ENCODE measurements at places on chromosomes 12 and 14.

GRCh38 chr14:67971627-67972625 lies 152.3 kb downstream of the RAD51B start:
- DNase-seq = peak; percentile 86

GRCh38 chr14:104877806-104878550 lies 12.9 kb downstream of the CEP170B start:
- no peak for DNase-seq

DNA sequence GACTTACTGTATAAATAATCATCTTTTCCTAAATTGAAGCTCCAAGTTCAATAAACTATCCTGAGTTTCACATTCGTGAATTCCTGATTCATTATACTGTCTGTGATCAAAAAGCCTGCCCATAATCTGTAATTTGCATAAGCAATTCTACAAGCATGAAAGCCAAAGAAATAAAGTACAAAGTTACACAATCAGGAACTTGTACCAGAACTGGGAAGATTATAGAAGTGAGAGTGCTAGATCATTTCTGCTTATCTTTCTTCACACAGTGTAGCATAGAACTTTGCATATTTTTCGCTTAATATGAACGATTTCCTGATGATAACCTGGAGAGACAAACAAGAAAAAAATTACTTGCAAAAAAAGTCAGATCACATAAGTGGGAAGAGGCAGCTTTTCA lies 308.2 kb downstream of the C12orf50 start:
- DNase-seq = no peak

DNA sequence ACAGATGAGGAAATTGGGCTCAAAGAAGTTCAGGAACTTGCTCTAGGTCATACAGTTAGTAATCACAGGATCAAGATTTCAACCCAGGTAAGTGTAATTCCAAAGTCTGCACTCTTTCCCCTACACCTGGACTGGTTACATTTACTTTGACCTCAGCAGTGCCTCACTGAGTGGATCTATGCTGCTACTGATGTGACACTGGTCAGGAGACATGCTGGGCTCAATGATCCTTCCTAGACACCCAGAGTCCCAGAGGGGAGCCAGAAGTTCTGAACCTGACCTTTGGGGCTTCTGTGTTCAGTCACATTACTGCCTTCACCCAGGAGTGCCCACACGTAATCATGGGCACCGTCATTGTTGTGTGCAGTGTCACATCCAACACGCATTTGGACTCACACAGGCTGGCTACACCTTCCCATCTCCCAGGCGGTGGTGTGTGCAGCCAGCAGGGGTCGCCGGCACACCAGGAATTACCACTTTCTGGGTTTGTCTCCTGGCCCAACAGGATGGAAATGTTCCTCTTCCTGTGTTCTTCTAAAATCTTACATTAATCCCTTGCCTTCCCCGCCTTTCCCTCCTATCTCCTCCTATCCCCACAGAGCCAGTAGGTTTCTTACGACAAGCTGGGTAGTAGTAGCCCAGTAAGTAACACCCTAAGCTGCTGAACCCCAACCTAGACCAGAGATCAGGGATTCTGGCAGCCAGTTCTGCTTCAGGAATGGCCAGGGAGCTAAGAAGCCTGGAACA lies 25.6 kb downstream of the CALCOCO1 start:
- DNase-seq = peak; percentile 78

GRCh38 chr14:34718750-34719304 lies 4.4 kb upstream of the CFL2 start:
- DNase-seq = no peak

GRCh38 chr14:104240434-104241157 lies 102.2 kb downstream of the KIF26A start:
- no peak for DNase-seq

DNA sequence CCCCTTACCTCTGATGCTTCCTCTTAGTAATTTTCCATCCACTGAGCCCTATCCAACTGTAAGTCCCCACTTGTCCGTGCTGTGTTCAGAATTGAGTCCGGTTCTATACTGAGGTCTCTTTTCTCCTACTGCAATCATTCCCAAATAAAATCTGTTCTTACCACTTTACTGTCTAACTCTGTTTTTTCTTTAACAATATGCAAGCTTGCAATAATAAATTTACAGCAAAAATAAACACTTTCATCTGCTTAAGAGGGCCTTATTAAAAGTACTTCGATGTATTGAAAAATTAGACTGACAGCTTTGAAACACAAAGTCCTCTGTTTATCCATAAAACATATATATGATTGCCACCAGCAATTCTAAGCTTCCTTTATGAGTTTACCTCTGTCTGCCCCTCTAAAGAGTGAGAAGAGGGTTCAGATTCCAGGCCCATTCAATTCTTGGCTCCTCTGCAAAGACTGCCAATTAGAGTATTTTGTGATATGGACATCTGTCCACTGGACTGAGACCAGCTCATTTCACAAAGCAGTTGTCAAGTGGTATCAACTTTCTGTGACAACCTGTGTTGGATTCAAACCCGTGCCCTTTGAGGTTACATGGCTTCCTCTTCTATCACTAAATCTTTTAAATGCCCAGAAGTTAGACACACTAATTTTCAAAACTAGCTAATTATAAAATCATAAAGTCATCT lies 39.9 kb upstream of the G2E3 start:
- DNase-seq = no peak

DNA sequence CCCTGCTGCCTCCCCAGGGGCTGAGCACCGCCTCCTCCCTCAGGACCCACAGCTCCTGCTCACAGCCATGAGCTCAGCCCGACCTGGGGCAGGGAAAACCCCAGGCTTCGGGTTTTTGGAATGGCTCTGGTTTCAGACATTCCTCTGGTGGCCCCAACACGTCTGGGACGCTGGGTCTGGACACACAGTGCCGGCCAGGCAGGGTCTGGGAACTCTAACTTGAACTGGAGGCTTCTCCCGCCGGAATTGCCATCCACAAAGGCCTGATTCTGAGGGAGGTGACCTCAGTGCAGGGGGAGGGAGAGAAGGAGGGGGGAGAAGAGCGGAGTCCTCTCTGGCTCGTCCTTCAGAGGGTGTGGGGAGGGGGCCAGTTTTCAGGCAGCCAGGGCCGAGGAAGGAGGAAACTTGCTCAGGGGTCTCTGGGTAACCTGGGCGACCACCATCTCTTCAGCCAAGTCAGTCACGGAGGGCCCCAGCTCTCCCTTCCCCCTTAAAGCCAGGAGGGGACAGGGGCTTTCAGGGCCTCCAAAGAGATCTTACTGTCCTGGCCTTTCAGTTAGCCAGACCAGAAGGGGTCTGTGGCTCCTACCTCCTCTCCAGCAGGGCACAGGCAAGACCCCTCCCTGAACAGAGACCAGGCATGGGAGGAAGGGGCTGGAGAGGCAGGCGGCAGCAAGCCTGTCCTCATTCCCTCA lies 19.4 kb downstream of the NCKAP5L start:
- no peak for DNase-seq

GRCh38 chr14:51776102-51776894 lies 84.1 kb upstream of the GNG2 start:
- DNase-seq = peak; percentile 65

GRCh38 chr14:58787592-58787991 lies 149.8 kb downstream of the DACT1 start:
- no peak for DNase-seq

DNA sequence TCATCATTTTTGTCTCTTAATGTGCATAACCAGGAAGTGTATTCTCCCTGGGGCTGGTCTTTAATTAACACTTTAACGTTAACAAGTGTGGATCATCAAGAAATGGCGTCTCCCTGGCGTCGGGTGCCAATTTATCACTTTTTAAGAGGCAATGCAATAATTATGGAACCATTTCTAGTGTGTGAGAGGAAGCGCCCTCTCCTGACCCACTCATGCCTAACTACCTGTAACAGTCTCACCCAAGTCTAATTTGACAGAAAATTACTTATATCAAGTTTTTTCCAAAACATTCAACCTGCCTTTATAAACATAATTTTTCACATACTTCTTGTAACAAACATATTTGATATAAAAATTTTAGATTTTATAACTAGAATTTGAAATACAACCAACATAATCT lies 905.3 kb upstream of the MDGA2 start:
- DNase-seq = no peak

- DNase-seq = no peak
Measured at GRCh38 chr12:130835011-130835410, 4.0 kb downstream of the STX2 start.

DNA sequence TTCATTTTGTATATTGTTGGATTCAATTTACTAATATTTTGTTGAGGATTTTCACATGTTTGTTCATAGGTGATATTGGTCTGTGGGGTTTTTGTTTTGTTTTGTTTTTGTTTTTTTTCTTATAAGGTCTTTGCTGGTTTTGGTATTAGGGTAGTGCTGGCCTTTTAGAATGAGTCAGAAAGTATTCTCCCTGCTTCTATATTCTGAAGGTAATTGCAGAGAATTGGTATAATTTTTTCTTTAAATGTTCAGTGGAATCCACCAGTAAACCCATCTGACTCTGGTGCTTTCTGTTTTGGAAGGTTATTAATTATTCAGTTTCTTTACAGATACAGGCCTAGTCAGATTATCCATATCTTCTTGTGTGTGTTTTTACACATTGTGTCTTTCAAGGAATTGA lies 8.9 kb downstream of the TOGARAM1 start:
- DNase-seq = no peak

- DNase-seq = peak; percentile 28
Measured at GRCh38 chr14:24377657-24378056, 9.7 kb downstream of the NFATC4 start.

GRCh38 chr14:71181215-71182003 lies 274.1 kb downstream of the PCNX1 start:
- DNase-seq = peak; percentile 51

- DNase-seq = no peak
Measured at GRCh38 chr12:126830778-126831680, 1435.9 kb upstream of the TMEM132C start.

DNA sequence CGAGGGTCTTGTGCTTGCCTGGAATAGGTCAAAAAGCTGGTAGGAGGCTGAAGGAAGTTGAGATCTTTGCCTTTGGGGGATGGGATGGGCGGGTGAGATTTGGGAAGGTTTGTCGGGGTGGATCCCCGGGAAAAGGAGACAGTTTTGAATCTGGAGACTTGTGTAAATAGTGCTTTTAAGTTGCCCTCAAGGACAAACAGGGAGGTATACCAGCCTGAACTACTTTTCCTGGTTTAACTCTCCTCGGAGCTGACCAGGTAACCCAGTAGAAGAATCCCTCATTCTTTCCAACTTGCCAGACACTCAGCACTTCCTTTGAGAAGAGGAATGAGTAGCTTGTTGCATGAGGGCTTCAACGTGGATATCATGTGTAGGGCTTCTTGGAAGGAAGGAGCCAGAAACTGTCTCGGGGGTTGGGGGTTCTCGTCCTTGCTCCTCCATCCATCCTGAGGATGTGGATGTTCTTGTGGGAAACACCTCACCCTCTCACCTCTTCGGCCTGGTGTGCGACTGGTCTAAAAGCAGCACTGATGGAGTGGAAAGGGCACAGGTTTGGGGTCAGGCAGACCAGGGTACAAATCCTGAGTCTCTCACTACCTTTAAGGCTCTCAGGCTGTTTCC lies 1.9 kb downstream of the TEAD4 start:
- peak; percentile 5 for DNase-seq

DNA sequence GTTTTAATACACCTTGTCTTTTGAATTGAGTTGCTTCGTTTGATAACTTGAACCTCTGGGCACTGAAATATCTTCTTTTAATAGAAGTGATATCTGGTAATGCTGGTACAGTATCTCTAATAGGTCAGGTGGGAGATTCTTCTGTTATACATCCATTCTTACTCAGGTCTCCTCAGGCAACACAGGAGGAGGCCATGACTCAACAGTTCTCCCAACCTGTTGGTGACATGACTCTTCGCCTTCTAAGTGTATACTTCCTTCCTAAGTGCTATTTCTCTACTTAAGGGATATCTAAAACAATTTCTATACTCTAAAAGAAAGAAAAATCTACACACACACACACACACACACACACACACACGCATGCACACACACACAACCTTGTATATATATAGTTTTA lies 509.1 kb downstream of the PCNX1 start:
- peak; percentile 94 for DNase-seq

DNA sequence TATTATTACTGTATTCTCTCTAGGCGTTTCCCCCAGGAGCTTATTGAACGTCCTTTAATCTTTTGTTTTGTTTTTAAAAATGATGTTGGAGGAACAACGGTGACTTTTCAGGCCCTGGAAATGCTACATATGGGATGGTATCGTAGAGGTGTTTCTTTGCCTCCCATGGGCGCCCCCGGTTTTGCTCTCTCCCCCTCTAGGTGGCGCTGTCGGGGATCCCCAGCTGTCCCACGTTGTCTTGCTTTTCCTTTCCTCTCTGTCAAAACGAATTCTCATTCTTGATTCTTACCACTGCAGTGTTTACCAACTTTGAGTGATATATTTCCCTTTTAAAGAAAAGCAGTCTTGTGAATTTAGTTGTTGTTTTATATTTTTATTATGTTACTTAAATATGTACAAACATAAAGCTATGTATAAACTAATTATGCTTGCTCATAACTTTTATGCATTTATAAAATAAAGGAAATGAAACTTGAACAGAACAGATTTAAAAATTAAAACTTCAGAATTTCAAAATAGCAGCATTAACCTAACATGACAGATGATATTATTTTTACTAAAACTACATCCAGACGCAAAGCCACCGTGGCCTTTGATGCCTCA lies 171.9 kb downstream of the RGS6 start:
- DNase-seq = peak; percentile 4

GRCh38 chr14:90675399-90675798 lies 140.8 kb downstream of the TTC7B start:
- no peak for DNase-seq

DNA sequence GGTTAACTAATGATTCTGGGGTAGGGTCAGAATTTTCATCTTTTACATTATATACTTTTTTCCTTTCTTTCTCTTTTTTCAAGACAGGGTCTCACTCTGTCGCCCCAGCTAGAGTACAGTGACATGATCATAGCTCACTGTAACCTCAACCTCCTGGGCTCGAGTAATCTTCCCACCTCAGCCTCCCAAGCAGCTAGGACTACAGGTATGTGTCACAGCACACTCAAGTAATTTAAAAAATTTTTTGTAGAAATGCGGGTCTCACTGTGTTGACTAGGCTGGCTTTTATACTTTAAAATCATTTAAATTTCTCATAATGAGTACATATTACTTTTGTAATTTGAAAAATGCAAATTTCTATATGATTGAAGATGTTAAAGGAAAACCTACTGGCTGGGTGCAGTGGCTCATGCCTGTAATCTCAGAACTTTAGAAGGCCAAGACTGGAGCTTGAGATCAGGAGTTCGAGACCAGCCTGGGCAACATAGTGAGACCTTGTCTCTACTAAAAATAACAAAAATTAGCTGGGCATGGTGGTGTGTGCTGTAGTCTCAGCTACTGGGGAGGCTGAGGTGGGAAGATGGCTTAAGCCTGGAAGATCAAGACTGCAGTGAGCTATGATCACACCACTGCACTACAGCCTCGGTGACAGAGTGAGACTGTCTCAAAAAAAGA lies 25.7 kb downstream of the R3HDM2 start:
- no peak for DNase-seq

DNA sequence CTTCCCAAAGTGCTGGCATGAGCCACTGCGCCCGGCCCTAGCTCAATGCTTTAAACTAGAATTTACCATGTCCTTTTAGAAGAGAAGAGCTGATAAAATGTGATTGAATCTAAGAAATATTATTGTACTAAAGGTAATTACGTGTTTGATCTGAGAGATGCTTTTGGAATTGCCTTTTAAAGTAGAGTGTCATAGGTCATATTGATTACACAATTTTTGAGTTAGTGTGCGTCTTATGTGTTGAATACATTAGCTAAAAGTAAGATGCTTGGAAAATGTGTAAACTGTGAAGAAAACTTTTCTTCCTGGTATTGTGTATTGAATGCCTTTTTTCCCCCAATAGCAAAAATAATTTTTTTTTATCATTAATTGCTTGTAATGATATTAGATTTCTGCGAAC lies 41.7 kb downstream of the MIA2 start:
- DNase-seq = no peak

GRCh38 chr12:18551701-18552100 lies 186.1 kb downstream of the PLCZ1 start:
- DNase-seq = peak; percentile 49

Measured in epithelial cell of esophagus (primary cell).